ENCODE measurements at places on chromosomes 6 and 20.

DNA sequence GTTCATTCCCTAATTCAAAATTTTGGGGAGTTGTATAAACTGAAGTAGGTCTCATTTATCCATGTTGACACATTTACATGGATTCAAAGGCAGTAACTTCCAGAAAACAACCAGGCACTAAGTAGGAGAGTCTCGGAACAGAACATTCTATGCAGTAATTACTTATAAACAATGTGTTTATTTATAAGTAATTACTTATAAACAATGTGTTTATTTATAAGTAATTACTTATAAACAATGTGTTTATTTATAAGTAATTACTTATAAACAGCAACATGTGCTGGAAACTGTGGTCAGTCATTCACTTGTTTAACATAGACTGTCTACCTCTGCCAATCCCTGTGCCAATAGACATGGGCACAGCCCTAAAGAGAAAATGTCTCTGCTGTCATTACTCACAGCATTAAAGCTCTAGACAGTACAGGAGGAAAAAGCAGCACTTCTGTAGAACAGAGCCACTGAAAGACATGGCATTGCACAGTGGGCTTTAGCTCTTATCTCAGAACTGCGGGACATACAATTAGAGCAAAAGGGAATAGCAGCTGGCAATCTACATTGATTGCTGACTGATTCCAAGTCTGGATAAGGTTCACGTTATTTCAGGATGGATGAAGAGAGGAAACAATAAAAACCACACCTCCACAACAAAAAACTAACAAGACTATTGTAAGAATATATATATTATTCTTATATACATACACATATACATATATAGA, 188.2 kb downstream of the WDR27 start:
- no peak for DNase-seq

DNA sequence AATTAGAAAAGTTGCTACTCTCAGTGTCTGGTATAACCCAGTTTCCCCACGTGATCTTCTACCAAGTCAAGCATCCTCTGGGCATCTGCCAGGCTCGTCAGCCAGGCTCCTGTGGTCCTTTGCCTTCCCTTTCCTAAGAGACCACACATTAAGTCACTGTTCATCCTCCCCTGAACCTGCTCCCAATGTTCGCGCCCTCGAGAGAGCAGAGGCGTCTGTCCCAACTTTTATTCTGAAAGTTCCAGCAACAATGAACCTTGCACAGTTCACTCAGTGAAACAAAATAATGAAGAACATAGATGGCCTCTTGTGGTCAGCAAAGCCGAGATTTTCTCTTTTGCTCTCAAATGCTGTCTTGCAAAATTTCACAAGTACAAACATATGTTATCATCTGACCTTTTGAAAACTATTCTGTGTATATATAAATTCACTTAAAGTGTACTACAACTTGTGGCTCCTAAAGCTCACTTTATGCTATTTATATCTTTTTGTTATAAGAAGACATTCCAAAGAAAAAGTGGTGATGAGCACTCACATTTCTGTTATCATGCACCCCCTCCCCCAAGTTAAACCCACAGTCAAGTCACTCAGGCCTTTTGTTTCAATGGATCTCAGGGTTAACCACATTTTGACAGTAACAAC, 39.2 kb upstream of the NHSL1 start:
- no peak for DNase-seq

DNA sequence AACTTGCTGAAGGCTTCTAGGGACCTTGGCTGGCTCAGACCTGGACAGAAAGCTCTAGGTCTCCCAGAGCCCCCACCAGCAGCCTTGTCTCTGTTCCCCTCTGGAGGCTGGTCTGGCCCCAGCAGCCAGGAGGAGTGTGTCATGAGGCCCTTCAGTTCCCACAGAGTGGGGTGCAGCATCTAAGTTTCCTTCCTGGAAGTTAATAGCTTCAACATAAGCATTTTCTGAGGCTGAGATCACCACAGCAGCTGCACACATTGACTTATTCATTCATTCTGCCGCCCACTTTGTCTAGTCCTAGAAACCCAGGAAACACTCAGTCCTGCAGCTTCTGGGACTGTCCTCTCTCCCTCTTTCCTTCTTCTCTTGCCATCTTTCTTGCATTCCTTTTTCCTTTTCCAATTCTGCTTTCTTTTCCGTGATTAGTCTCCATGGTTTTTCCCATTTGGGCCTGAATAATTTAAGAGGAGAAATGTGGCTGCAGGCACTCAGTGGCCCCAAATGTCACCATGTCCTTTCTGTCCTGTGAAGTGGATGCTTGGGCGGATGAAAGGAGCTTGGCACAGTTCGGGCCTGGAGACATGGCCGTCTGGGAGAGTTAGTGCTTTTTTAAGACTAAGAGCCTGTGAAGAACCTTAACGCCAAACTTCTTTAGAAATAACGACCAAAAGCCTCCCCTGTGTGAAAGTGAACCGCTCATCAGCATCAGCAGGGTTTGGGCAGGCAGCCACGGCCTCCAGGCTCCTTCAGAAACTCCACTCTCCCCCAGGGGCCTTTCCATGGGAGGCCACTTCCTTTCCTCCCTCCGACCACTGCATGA, 31.0 kb upstream of the PCMTD2 start:
- DNase-seq, result no peak

GRCh38 chr6:90846824-90847223, 260.0 kb upstream of the MAP3K7 start:
- DNase-seq, result no peak

GRCh38 chr6:108766886-108767285, 81.3 kb upstream of the ARMC2 start:
- DNase-seq, result no peak

GRCh38 chr6:50974319-50974718, 155.6 kb downstream of the TFAP2B start:
- no peak for DNase-seq

DNA sequence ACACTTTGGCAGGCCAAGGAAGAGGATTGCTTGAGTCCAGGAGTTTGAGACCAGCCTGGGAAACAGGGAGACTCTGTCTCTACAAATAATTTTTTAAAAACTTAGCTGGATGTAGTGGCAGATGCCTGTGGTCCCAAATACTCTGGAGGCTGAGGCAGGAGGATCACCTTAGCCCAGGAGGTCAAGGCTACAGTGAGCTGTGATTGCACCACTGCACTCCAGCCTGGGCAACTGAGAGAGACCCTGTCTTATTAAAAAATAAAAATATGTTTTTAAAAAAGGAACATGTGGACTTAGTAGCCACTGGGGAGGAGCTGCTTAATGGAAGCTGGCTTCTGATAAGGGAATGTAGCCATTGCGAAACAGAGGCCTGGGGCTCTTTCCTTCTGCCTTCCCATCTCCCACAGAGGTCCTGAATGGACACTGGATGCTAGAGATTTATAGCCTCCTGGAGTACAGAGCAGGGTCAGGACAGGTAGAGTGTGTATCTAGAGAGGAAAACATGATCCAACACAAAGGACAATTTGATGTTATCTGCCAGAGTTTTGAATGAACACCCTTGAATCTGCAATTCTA, 21.7 kb upstream of the GMNN start:
- DNase-seq, result no peak

GRCh38 chr6:39370390-39370789, 47.9 kb upstream of the KCNK16 start:
- DNase-seq, result no peak

GRCh38 chr6:3336066-3336786, 77.5 kb downstream of the PSMG4 start:
- DNase-seq, result no peak

DNA sequence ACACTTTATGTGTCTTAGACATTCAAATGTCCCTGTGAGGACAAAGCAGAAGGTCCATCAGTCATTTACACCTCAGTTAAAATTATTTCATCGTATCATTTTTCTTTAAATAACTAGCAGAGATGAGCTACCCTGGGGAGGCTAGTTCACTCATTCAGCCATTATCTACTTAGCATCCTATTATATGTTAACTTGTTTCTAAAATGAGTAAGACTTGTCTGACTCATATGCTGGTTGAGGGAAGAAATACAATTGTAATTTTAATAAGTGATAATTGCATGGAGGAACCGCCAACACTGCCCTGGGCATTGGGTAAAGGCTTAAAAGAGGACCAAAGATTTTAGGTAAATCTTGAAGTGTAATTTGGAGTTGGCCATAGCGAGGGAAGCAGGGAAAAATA, 12.4 kb upstream of the PTPRK start:
- DNase-seq, result no peak

GRCh38 chr6:160667639-160668481, 3.8 kb upstream of the LPA start:
- no peak for DNase-seq

- no peak for DNase-seq
Measured at GRCh38 chr6:117976030-117976651, 69.1 kb downstream of the SLC35F1 start.

DNA sequence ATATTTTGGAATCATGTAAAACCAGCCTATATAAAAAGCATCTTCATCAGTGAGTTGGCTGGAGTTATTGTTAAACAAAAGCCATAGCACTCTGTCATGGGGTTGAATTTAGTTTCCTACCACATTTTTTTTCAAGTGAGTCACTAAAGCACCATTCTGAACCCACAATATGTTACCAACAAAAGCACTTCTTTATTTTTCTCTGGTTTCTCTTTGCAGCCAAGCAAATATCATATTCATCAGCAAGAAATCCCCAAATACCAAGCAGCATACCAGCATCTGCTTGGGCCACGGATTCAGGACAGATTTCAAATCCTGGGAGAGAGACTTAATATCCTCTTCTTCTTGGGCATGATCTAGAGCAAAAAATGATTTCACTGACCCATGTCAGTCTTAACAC, 441.4 kb downstream of the BCKDHB start:
- no peak for DNase-seq

DNA sequence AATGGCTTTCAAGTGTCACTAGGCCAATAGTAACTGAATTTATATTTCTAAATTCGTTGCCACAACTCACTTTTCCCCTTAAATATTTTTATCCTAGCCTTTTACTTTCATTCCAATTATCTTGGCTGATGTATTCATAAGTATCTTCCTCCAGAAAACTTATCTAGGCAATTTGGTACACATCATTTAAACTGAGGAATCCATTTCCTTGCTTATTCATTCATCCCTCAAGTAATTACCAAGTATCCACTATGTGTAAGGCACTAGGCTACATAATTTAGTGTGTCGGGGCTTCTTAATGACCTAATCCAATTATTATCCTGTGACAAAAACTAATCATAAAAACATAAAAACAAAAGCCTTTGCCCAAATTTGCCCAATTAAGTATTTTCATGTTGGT, 258.3 kb upstream of the TCF21 start:
- no peak for DNase-seq

DNA sequence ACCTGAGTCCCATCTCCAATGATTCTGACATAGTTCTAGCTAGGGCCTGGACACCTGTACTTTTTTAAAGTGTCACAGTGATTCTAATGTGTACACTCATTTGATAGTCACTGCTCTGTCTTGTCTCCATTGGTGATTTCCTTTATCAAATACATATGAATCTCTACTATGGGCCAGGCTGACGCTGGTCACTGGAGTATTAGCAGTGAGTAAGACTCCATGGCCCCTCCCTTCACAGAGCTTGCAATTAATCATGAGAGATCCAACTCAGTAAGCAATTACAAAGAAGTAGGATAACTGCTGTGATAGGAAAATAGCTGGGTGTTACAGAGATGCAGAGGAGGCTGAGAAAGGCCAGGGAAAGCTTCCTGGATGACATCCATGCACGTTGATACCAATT, 19.3 kb upstream of the SASH1 start:
- DNase-seq, result no peak

DNA sequence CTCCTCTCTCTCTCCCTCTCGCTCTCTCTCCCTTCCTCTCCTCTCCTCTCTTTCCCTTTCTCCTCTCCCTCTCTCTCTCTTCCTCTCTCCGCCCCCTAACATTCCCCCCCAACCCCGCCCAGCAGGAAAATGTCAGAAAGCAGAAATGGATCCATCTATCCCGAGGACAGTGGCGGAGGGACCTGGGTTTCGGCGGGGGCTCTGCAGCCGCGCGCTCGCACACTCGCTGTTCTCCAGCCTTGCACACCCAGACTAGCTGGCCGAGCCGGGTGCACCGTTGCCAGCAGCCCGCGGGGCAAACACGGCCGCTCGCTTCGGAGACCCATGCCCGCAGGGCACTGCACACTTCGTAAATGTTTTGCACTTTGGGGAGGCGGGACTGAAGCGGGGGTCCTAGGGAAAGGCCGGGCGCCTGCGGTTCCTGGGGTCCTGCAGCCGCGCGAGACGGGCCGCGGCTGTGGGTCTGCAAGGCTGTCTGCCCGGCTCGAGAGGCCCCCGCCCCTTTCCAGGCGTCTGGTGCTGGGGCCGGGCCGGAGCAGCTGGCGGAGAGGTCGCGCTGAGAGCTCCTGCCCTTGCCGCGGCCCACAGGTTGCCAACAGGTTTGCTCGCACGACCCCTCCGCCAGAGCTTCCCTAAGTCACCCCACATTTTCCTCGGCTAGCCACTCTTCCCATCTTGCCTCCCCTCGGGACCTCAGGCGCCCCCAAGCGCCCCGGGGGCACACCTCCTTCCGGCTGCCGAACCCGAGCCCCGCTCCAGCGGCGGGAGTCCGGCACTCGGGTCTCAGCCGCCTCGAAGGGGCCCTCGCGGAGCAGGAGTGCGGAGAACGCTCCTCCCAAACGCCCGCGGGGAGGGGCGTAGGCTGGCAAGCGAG, 818 bp upstream of the MDGA1 start:
- DNase-seq, result no peak

DNA sequence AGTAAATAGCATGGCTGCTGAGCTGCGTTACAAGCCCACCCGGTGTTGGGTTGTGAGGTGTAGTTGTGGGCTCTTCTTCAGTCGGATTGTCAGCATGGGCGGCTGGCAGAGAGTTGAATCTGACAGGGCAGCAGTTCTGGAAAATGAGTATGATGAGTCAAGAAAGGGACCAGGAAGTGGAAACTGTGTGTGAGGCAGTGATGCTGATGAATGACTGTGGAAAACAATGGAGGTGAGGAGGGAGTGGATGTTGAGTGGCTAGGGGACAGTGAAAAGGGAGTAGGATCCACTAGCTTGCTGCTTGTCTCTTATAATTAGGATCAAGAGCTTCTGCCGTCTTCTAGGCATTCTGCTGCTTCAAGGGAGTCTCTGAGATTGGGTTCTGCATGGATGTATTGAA, 154.3 kb downstream of the ESR1 start:
- no peak for DNase-seq

GRCh38 chr6:139852488-139853140, 478.2 kb upstream of the CITED2 start:
- no peak for DNase-seq

GRCh38 chr20:57020364-57020763, 246.1 kb downstream of the BMP7 start:
- no peak for DNase-seq

GRCh38 chr6:148379481-148379880, 36.8 kb downstream of the SASH1 start:
- DNase-seq, result no peak
